Fibroblast of skin of right quadriceps (primary cell): ENCODE measurements at places on chromosomes 2 and 18.
A peak's percentile ranks its signal among the peaks of the same experiment; 100 is the strongest.

DNA sequence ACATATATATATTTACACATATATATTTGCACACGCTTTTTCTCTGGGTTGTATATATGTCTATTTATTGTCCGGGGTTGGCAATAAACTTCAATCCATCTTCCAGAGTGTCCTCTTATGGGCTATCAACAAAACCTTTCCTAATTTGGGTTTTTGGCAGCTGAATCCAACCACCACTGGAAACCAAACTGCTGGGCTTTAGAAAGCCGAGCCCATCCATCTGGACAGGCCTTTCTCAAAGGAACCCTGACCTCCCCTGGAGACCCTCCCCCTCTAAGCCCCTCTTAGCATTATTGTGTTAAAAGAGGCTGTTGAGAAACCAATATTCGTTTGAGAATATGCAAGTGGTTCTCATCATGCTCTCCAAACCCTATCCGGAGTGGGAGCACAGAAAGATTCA, 153.6 kb downstream of the NRP2 start:
- no peak for DNase-seq

DNA sequence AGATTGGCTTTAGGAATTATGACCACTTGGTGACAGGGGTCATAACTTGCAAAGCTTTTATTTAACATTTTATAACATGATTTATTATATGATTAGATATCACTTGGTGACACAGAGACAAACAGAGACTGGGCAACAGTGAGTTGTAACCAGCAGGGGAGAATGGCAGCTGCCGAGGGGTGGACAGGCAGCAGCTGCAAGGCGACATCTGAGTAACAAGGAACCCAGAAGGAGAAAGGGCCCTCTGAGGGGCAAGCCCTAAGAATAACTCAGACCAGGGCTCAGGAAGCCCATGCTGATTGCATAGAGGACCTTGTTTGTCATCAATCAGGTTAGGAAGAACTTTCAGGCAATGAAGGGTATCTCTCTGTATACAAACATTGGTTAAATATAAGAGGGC, 339.9 kb upstream of the SOX11 start:
- no peak for DNase-seq

DNA sequence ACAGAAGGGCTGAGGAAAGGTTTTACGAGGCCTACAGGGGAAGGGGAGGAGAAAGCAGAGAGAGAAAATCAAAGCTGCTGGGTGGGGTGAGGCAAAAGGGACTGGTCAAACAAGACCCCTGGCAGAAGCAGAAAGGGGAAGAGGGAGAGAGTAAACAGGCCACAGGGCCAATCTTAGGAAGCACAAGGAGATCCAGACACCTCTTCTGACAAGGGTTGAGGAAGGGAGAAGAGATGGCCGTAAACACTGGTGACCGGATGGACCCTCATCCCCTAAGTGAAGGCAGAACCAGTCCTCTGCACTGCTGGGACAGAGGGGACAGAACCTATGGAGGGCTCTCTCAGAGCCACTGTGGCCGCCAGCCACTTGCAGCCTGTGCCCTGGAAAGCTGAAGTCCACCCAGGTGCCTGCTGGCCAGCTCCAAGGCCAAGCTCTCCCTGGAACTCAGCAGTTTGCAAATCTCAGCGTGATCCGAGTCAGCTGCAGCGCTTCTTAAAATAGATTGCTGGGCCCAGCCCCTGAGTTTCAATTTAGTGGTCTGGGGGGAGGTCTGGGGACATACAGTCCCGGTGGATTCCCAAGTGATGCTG, 108.8 kb downstream of the TMEM163 start:
- no peak for DNase-seq

- no peak for DNase-seq
Observed at GRCh38 chr2:147525819-147526489, 318.9 kb upstream of the ACVR2A start.

- DNase-seq, result no peak
Observed at GRCh38 chr18:10928011-10928771, 221.2 kb downstream of the PIEZO2 start.

- DNase-seq, result no peak
Observed at GRCh38 chr2:128689971-128690370, 371.3 kb upstream of the HS6ST1 start.

DNA sequence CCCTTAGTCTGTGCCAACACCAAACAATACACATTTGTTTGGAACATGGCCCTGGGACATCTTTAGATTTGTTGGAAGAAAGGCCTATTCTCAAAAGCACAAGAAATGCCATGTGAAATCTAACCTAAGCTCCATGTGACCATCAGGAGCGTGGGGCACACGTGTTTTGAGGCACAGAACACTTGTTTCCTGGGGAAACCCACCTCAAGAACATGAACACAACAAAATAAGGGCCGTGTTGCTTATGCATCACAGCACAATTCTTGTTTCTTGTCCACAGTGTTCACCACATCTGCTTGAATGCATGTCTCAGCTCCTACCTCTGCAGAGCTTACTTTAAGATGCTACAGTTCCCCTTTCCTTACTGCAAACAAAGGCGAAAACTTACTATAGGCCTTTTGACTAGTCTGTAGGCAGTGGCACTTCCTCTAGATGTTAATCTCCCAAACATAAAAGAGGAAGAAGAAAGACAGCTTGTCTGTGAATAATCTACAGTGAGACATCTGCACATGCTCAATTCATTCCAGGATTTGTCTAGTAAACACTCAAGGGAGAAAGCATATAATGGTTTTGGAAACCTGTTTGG, 165.0 kb downstream of the ANKRD44 start:
- no peak for DNase-seq

GRCh38 chr2:170073288-170073687, 104.7 kb upstream of the MYO3B start:
- peak; percentile 42 for DNase-seq

GRCh38 chr2:134348239-134348638, 94.4 kb downstream of the MGAT5 start:
- peak; percentile 57 for DNase-seq

GRCh38 chr2:67652679-67653078, 255.5 kb downstream of the ETAA1 start:
- no peak for DNase-seq

GRCh38 chr18:75211002-75211621, 515 bp downstream of the TSHZ1 start:
- DNase-seq, result no peak

GRCh38 chr2:1777781-1778180, 33.5 kb upstream of the PXDN start:
- no peak for DNase-seq

- DNase-seq, result no peak
Observed at GRCh38 chr18:52046842-52047241, 293.2 kb upstream of the DCC start.

DNA sequence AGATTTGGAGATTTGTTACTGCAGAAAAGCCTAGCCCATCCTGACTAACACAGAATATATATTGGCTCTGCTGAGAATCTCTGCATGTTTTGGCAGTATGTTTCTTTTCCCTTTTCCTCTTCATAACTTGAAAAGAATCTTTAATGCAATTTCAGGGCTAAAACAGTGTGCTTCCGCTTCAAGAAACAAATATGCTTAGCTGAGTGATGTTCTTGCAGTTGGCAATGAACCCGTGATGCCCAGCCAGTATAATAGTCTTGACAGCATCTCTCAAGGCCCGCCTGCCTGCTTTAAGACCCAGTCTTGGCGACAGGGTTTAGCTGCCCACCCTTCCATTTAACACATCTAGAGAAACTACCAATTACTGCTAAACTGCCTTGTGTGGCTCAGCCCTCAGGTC, 184.5 kb downstream of the INO80D start:
- no peak for DNase-seq

DNA sequence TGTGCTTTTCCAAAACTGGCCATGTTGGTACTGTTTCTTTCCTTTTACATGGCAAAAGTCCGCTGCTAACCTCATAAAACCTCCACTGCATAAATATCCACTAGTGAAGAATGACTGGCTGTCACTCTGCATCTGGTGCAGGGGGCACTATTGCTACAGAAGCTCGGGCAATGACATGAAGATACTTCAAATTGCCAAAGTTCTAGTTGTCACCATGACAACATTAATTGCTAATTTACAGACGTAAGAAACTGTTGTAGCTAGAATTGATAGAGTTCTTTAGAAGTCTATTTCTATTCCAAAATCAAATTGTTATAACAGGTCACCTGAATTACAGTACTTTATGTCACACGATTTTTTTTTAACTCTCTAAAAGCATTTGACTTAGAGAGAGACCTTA, 845 bp downstream of the CFAP210 start:
- no peak for DNase-seq

GRCh38 chr2:192487636-192488035, 292.9 kb upstream of the TMEFF2 start:
- DNase-seq, result no peak
